ENCODE measurements at places on chromosomes 16 and 17.
A peak's percentile ranks its signal among the peaks of the same experiment; 100 is the strongest.

- no peak for DNase-seq
These were observed 10.1 kb downstream of the KSR1 start for GRCh38 chr17:27466376-27466742.

- peak; percentile 68 for DNase-seq
These were observed 13.0 kb upstream of the MC1R start for GRCh38 chr16:89905511-89906139.

DNA sequence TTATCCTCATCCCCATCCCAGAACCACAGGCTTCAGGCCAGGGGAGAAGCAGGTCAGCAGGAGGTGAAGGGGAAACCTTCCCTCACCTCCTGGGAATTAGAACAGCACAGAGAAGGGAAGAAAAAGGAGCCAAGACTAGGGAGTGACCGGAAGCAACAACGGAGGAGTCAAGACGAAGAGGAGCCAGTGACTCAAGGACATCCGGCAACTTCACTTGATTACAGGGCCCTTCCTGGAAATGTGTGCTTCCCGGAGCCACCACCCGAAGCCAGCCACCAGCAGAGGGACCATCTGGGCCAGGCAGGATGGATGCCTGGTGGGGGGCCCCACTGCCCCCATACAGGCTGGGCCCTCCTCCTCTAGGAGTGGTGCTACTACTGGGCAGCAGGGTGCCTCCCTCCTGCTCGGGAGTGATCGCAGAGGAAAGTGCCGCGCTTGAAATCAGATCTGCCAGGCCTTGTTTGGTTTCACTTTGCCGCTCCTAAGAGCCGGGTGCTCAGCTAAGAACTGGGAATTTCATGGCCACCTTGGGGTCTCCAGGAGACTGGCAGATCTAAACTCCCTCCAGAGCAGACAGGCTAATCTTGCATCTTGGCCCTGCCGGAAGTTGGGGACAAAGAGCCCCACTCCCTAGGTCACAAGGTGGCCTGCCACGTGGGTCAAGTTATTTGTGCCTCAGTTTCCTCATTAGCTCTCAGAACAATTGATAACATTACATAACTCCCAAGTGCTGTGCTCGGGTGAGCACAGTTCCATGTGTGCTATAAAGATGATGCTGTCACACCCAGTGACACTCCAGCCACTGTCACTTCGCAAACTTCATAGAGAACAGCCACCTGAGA lies 6.6 kb downstream of the CDC42EP4 start:
- no peak for DNase-seq

DNA sequence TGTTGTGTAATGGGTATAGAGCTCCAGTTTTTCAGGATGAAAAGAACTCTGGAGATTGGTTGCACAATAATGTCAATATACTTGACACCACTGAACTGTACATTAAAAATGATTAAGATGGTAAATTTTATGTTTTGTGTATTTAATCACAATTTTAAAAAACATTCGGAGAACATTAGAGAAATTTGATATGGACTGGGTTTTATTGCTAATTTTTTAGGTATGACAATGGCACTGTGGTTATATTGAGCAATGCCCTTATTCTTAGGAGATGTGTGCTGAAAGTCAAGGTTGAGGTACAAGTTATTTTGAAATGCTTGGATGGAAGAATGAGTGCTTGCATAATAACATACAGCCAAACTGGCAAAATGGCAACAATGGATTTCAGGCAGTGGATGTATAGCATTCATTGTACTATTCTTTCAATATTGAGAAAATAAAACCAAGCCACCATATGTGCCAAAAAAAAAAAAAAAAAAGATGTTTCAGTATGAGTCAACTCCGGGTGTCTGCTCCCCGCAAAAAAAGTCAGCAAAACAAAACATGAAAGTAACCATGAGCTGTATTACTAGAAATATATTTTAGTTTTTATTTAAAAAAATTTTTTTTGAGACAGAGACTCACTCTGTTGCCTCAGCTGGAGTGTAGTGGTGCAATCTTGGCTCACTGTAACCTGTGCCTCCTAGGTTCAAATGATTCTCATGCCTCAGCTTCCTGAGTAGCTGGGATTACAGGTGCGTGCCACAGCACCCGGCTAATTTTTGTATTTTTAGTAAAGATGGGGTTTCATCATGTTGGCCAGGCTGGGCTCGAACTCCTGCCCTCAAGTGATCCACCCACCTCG lies 19.8 kb downstream of the HOXB1 start:
- DNase-seq = no peak

DNA sequence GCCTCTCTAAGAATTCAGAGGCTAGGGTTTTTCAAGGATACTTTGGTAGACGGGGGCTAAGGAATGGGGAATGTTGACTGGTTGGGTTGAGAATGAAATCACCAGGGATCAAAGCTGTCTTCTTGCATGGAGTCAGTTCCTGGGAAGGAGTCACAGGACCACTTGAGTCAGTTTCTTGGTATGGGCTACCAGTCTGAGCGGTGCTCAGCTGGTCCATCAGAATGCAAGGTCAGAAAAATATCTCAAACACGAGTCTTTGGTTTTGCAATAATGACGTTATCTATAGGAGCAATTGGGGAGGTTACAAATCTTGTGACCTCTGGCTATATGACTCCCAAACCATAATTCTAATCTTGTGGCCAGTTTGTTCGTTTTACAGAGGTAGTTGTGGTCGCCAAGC lies 18.4 kb downstream of the CHD9NB start:
- DNase-seq = no peak
